ENCODE measurements at places on chromosomes 4 and X.

DNA sequence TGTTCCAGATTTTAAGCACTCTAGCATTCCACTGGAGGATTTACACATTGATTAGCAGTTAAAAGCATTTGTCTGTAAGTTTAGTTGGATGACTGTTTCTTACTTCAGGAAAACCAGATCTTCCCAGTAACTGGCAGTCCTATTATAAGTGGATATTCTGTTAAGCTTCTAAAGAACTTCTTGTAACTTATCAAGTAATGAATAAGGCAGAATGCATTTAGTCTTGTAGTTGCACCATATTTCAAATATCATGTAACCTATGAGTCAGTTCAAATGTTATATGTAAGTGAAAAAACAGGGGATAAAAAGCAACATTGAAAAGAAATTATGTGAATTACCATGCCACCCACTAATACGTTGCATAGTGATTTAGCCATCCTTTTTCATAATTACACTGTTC, 30.2 kb upstream of the TENM3 start:
- DNase-seq, result no peak

GRCh38 chr4:1090465-1091440, 22.6 kb downstream of the RNF212 start:
- no peak for DNase-seq

DNA sequence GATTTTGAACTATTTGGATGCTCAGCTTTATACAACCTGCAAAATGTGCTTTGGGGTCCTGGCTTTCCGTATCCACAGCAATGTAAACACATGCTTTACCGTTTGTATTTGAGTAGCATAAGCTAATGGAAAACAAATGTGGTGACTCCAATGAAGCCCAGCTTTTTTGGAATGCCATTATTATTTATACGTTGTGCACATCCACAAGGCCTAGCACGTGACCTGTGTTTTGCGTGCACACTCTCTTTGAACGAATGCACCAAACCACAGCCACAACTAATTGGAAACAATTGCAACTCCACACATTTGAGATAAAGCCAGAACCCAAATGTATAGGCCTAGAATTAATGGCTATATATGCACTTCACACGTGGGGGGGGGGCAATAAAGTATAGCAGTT, 189.5 kb upstream of the GPC4 start:
- no peak for DNase-seq

- no peak for DNase-seq
Measured at GRCh38 chrX:153057281-153057680, 1.0 kb downstream of the PNMA3 start.

- no peak for DNase-seq
Measured at GRCh38 chrX:148466292-148466691, 34.1 kb upstream of the AFF2 start.

DNA sequence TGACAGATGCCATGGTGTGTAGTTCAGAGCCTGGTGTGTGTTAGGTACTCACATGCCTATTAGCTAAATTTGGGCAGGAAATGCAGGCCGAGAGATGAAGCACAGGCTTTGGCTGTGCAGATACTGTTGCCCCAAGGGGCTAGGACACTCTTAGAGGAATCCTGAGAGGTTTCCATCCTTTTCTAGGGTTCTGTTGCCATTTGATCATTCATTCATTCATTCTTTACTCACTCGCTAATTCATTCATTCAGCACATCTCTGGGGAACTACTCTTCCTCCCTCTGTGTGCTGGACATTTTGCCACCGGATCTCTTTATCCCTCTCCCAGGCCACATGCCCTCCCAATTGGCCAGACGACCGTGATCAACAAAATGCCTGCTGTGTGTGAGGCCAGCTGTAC, 43.9 kb upstream of the NSG1 start:
- no peak for DNase-seq

DNA sequence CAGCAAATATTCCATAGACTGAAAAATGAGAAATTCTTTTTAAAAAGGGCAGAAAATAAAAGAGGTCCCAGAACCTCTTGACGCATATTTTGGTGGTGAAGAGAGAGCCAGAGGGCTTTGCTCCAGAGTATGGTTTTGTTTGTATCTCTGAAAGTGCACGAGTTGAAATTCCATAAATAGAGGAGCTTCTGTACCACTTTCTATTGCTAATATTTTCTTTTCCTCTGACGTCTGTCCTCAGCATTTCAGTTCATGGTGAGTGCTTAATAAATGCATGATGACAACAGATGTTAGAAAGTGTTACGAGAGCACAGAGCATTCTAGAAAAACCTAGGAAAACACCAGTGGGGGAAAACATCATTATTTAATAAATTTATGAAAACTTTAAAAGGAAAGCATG, 145.6 kb downstream of the AMELX start:
- DNase-seq, result no peak

DNA sequence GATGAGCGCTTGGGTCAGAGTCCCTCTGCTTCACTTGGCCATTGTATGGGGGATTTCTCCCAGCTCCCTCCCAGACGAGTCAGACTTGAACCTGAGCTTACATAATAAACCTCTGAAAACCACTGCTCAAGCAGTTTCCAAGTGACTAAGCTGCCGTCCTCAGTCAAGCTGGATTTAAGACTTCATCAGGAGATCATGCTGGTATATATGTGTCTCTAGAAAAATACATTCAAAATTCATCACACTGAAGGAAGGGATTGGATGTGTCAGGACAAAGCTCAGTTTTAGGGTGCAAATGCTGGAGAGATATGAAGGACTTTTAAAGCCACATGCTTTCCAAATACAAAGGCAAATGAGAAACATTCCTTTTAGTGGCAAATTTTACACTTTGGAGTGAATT, 114.3 kb downstream of the QDPR start:
- no peak for DNase-seq

DNA sequence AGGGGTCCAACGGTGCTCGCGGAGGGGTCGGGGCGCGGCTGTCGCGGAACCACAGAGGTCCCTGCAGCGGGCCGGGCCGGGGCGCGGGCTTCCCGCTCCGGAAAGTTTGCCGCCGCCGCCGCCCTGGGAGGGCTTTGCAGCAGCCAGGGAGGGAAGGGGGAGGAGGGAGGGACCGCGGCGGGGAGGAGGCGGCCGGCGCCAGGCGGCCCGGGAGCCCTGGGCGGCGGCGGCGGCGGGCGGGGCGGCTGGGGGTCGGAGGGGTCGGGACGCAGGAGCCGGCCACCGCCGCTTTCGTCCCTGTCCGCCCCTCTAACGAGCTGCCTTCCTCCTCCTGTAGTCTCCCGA, 375 bp downstream of the FGFR3 start:
- DNase-seq, result peak; percentile 79

GRCh38 chrX:97096385-97096784, 212.7 kb downstream of the RPA4 start:
- no peak for DNase-seq

DNA sequence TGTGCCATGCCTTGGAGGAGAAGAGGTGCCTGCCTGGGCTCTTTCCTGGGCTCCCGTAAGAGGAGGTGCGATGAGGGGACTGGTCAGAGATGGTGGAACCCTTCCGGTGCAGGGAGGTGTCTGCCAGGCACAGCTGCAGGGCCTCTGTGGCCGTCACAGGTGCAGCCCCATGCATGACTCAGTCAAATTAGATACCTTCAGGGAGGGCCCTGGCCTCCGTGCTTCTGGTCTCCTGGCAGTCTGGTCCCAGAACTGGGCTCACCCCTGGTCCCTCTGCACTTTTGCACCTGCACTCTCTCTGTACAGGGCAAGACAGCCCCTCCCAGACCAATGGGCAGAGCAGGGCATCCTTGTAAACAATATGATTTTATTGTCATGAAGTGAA, 49.9 kb upstream of the LRPAP1 start:
- no peak for DNase-seq

DNA sequence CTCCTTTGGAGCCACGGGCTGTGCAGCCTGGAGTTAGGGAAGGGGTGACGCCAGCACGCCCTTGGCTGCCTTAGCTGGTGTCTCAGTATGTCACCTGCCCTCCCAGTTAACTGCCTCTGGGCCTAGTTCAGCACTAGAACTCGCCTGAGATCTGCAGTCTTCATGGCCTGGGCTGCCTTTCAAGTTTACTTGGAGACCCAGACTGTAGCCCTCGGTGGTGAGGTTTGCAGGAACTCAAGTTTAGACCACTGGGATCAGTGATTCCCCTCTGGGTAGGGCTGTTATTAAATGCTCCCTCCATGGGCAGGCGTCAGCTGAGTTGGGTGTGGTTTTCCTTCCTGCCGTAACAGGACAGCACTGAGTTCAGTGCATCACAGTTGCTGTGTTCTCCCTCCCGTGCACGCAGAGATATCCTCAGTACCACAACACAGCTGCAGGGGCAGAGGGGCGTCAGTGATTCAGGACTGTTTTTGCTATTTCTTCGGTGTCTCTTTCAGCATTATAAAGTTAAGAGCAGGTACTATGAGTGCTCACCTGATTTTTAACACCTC, 30.5 kb downstream of the PLAC8 start:
- no peak for DNase-seq

DNA sequence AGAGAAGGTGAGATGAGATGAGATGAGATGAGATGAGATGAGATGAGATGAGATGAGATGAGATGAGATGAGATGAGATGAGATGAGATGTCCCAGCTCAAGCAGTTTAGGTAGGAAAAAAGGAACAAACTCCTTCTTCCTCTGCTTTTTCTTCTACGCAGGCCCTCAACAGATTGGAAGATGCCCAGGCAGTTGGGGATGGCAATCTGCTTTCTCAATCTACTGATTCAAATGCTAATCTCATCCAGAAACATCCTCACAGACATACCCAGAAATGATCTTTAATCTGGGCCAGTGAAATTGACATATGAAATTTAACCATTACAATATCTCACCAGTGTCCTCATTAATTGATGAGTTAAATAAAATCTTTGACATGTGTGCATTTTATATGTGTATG, 370.3 kb upstream of the SLC7A11 start:
- DNase-seq, result no peak

DNA sequence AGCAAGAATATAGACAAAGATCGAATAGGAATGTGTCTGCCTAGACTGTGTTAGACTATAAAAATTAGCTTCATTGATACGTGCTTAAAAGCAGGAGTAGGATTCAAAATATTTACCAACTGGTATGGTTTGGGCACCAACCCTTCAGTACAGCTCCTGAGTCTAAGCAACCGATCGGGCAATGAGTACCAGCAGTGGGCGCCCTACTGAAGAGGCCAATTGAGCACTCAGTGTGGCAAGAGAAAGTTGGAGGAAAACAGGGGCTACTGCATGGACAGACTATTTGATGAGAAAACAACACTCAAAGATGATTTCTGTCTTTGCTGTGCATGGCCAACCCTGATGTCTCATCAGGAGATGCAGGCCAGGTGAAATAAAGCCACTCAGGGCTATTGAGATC, 176.0 kb upstream of the NWD2 start:
- no peak for DNase-seq

- DNase-seq, result no peak
Measured at GRCh38 chr4:36280555-36280954, 861 bp upstream of the DTHD1 start.

DNA sequence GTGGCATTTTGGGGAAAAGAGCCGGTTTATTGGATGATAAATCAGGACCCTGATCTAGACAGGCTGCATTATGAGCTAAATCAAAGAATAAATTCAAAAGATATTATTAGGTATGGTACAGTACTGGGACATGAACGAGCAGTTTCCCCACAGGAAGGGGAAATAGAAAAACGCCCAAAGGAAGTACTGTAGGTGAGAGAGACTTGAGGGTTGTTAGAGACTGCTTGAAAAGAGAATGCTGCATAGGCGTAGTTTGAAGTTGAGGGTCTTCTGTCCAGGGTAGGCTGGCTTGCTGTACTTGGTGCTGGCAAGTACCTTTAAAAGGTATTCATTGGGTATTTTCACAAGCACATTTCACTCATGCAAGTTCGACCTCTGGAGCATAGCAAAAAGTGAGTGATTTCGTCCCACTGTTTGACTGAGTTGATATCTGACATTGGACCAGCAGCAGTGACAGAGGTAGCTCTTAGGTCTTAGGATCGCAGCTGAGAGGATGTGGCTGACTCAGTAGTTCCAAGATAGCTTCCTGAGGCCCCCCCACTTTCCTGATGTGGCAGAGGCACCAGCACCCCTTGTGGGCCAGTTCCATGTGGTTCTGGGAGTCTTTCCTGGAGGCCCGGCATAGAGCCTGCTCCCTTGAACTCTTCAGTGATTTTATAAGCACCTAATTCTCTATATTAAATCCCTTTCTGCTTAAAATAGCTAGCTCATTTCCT, 64.3 kb downstream of the TMEM131L start:
- DNase-seq, result no peak

GRCh38 chr4:15065516-15065915, 63.2 kb downstream of the CPEB2 start:
- DNase-seq, result no peak

DNA sequence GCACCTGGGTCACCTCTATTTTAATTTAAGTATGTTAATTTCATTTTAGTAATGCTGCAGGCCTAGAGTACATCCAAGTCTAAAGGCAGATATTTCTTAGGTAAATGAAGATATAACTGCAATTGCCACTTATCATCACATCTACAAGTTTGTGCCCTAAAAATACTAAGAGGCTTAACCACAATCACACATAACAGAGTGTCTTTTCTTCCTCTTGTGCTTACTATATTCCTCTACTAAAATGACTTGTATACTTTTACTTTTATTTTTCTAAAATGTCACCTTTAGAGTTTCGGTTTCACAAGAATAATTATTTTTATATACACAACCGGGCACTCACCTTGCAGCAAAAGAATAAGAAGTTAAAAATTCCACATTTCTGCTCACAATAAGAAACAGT, 77.9 kb downstream of the EFHC2 start:
- DNase-seq, result no peak

DNA sequence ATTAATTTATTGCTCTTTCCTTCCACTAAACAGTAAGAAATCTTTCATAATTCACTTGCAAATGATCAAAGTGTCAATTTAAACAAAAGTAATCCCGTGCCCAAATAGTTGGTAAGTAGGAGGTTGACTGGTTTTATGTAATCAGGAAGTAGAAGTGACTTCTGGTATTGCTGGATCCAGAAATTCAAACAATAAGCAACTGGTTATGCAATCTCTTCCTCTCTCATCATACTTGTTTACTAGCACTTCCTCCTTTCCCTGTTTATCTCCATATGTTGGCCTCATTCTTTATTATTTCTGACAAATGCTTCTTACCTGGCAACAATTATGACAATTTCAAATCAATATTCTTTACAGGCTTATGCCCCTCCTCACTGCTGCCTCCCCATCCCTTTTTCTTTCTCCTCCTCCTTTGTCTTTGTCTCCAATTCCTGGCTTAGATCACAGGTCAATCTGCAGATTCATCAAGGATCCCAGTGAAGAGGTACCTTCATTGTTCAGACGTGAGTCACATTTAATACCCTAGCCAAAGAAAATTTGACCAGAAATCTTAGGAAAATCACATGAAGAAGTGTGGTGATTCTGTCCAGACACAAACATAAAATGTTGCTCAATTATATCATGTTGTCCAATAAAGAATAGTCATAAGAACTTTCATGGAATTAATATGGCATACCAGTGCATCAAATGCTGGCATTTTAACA, 323.2 kb upstream of the PCDH7 start:
- DNase-seq, result no peak

Data from GM19239 (cell line).